Esophagus squamous epithelium (tissue), 5 donors: ENCODE measurements at places on chromosomes 5 and 9.

GRCh38 chr5:110018509-110018908, 328.8 kb downstream of the MAN2A1 start:
- no peak for DNase-seq

- no peak for DNase-seq
Observed at GRCh38 chr5:67014957-67015400, 181.6 kb downstream of the CD180 start.

GRCh38 chr5:43432486-43433375, 20.5 kb upstream of the CCL28 start:
- no peak for DNase-seq

GRCh38 chr9:112033237-112034215, 136.9 kb downstream of the UGCG start:
- DNase-seq: no peak

DNA sequence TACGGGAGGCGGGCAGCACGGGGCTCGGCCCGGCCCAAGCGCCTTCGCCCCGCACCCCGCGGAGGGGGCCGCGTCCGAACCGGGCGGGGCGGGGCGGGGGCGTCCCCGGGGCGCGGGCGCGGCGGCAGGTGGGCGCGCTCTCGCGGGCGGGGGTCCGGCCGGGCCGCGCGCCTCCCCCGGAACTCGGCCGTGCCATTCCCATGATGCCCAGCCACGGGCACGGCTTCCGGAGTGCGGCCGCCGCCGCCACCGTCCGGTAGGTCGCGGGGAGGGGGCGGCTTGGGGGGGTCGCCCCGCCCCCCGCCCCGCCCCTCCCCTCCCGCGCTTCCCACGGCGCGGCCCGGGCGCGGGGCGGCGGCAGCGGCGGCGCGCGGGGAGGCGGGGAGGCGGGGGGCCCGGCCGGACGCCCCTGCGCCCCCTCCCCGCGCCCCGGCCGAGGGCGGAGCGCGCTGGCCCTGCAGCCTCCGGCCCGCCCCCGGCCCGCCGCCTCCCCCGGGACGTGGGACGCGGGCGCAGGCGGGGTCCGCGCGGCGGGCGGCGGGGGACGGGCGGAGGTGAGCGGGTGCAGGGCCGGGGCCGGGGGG, at the start of gene PPP1R26:
Gene PPP1R26, plus strand, starts transcription at position 314 of the 584 bp plus-strand sequence. CDS start 4,729 bp downstream, outside the sequence.
- DNase-seq: no peak

GRCh38 chr5:177493795-177494345, 3.5 kb downstream of the PDLIM7 start:
- no peak for DNase-seq

GRCh38 chr5:50564079-50564478, 102.4 kb upstream of the PARP8 start:
- DNase-seq: no peak

DNA sequence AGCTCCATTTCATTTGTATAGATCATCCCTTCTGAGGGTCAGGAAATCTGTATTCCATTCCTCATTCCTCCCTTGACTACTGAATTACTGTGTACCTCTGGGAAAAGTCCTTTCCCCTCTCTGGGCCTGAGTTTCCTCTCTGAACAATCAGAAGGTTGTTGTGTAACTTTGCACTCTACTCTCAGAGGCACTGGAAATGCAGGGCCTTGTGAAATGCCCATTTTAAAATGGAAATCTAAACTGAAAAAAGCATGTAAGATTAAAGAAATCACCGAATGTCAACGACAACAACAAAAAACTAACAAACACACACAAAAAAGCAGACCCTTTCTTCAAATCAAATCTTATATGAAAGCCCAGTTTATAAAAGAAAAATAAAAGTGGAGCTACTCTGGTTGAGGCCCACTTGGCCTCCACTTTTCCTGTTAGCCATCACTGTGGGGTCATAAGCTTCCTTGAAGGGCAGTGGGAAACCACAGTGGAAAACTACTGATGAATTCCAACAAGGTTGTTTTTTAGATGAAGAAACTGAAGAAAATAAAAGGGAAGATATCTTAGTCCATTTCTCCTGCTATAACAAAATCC, 21.6 kb upstream of the GRPEL2 start:
- DNase-seq: no peak

- DNase-seq: no peak
Observed at GRCh38 chr5:73883646-73884045, 257.6 kb downstream of the ARHGEF28 start.

- DNase-seq: no peak
Observed at GRCh38 chr9:136512651-136513071, 29.8 kb upstream of the SEC16A start.

DNA sequence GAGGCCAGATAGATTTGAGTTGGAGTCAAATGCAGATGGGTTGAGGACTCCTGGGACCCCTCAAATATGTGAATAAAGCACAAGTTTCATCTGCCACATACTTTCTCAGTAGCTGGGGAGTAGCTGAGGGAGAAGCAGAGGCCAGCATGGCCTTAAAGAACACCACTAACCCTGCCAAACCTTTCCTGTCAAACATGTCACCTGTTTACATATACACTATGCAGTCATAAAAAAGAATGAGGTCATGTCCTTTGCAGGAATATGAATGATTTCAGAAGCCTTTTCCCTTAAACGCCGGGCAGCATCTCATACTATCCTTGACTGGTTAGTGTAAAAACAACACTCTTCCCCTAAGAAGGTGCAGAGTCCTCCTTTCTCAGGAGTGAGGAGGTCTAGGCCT, 25.2 kb upstream of the HSD17B4 start:
- no peak for DNase-seq

- DNase-seq: no peak
Observed at GRCh38 chr5:135839566-135839965, 5.1 kb downstream of the SLC25A48 start.

GRCh38 chr9:135898634-135899407, 8.5 kb downstream of the CAMSAP1 start:
- no peak for DNase-seq

DNA sequence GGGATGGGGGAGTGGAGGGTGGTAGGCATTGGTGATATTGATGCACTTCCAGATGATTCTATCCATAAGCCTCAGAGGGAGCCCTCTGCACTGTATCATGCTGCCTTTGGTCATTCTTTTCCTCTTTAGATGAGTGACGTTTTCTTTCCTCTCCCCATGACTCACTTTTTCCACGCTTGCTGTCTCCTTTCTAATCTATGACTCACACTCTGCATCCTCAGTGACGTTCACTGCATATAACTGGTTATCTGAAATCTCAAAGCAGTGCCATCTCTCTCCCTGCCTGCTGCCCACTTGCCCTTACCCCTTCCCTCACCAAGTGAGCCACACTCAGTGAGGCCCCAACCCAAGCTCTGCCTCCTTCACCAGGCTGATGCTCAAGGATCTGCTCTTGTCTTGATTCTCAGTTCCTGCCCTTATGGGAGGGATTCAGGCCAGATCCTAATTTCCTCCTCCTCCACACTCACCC, 31.6 kb downstream of the PTGS1 start:
- no peak for DNase-seq

DNA sequence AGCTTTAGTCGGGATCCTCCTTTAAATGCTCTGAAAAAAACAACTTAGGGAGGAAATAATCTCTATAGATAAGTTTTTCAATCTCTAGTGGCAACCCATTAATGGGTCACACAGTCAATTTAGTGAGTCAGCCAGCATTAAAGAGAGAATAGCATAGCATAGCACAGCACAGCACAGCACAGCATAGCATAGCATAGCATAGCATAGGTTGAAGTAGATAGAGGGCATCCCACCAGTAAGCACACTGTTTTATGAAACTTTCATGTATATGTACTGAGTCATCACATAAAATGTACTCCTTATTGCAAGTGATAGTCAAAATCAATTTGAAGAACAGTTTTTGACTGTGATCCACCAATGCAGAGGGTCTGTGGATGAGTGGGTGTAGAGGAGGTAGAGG, 522.9 kb downstream of the CCDC171 start:
- no peak for DNase-seq

- DNase-seq: no peak
Observed at GRCh38 chr5:113615708-113616107, 102.2 kb downstream of the YTHDC2 start.

DNA sequence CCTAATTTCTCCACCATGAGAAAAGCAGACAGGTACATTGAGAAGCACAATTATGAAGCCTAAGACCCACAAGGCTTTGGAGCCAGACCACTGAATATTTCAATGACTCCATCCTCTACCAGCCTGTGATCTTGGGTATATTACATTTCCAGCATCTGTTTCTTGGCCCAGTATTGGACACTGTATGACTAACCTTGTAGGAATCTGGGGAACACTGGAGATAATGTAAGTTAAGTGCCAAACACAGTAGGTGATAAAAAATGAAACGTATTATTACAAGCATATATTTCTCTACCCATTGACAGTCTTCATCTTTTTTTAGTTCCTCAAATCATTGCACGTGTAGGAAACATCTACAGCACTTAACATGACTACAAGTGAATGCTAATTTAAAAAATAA, 28.6 kb upstream of the FEM1C start:
- DNase-seq: no peak

- no peak for DNase-seq
Observed at GRCh38 chr5:149015126-149015525, 47.7 kb downstream of the SH3TC2 start.

DNA sequence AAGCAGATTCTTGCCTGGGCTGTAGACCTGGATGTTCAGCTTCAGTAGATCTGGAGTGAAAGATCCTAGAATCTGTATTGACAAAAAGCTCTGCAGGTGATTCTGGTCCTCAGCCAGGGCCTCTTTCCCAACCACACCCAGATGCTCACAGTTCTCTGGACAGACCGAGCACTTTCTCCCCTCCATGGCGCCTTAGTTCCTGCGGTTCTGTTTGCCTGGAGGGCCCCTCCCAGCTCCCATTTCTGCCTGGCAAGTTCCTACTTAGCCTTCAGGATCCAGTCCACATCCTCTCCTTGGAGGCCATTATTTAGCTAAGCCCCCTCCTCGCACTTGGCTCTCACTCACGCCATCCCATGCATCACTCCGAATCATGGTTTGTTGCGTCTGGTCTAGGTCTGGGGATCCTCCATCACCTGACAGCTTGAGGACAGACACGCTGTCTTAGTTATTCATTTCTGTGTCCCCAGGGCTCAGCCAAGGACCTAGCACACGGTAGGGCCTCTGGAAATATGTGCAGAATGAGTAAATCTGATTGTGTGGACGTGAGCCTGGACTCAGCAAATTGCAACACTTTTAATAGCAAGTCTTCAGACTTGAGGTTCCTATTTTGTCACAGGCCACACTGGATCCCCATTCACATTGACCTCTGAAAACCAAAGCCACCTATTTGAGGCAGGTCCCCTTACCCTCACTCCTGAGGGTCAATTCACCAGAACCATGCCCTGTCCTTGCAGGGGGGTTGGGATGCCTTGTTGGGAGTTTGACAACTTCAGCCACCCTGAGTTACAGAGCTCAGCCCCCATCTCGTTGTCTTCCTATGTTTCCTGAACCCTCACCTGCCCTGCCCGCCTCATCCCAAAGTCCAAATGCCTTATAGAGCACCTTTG, 50.7 kb downstream of the COL15A1 start:
- no peak for DNase-seq

- DNase-seq: no peak
Observed at GRCh38 chr5:10892147-10892910, 131.3 kb upstream of the DAP start.

GRCh38 chr9:130302785-130303612, 37.4 kb downstream of the HMCN2 start:
- DNase-seq: no peak

GRCh38 chr5:99061711-99062110, 132.9 kb upstream of the CHD1 start:
- no peak for DNase-seq

- no peak for DNase-seq
Observed at GRCh38 chr5:114949756-114950155, 220.0 kb downstream of the TRIM36 start.

GRCh38 chr5:55427157-55427556, 107.6 kb downstream of the PLPP1 start:
- no peak for DNase-seq

DNA sequence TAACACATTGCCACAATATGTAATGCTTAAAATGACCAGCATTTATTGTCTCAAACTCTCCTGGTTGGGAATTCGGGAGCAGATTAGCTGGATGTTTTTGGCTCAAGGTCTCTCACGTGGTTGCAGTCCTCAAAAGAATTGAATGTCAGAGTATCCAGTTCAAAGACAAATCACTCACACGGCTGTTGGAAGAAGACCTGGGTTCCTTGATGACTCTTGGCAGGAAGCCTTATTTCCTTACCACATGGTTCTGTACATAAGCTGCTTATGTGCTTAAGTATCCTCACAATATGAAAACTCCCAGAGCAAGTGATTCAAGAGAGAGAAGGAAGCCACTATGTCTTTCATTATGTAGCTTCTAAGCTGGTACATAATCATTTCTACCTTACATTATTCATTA, 230.3 kb upstream of the PTPRD start:
- no peak for DNase-seq

DNA sequence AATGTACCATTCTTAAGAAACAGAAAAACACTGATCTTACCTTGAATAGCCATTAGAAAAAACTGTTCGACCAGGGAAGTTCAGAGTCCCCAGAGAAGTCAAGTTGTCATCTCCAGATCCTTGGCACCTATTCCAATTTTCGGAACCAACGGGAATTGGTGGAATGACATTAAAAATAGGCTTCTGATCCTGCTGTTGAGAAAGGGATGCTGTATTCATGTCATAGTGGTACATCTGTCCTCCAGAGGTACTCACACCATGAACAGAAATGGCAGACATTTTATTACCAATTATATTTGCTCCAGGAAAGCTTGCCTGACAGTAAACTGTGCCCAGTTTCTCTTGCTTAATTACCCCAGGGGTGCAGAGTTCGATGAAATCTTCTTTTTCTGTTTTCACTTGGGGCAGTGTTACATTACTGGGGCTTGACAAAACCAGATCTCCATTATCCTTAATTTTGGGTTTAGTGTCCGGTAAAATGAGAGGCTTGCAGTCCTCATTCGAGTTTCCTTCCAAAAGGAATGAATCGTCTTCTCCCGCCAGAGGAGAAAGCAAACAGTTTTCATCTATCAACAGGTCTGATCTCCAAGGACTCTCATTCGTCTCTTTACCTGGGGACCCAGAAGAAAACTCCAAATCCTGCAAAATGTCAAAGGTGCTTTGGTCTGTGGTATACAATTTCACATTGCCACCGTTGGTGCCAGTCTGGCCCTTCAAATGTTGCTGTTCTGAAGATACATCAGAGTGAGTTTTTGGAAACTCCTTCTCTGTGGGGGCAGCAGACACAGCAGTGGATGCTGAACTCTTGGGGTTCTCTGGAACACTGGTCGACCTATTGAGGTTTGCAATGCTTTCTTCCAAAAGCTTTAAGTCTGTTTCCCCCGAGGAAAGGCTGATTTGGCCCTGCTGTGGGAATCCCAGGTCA, 3.6 kb downstream of the NR3C1 start:
- no peak for DNase-seq

- no peak for DNase-seq
Observed at GRCh38 chr5:148014276-148014675, 49.5 kb upstream of the SPINK5 start.

DNA sequence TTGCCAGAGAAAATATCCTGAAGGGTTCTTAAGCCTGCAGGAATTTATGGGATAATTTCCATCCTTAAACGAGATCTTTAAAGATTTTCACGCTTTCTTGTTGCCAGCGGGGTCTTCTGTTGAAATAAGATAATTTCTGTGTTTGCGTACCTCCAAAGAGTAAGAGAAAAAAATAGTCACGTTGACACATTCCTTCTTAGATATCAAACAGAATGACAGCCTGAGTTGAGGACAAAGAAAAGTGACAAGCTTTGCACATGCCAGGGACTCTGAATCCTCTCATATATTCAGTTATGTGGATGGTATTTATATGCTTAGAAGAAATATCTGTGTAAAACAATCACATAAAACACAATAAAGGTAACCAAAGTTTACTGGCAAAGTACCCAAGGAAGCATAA, 21.6 kb upstream of the PAM start:
- DNase-seq: no peak
